Neural crest cell (in vitro differentiated cells): ENCODE measurements at places on chromosomes 16 and 17.
A peak's percentile ranks its signal among the peaks of the same experiment; 100 is the strongest.

- no peak for DNase-seq
Measured at GRCh38 chr17:32283745-32284201, 18.1 kb downstream of the RHBDL3 start.

DNA sequence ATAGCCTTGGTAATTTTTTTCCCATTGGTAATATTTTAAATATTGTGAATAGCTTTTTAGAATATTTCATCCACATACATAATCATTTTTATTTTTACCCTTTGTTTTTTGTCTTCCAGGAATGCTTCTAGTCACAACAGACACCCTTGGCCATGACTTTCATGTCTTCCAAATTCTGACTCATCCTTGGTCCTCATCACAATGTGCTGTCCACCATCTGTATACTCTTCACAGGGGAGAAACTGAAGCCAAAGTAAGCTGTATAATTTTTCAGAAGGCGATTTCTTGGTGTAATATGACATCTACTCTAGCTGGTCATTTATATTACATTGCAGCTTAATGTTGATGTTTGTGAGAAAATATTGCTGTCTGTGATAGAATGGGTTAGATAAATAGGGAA, 269.4 kb downstream of the BCAS3 start:
- DNase-seq, result no peak

DNA sequence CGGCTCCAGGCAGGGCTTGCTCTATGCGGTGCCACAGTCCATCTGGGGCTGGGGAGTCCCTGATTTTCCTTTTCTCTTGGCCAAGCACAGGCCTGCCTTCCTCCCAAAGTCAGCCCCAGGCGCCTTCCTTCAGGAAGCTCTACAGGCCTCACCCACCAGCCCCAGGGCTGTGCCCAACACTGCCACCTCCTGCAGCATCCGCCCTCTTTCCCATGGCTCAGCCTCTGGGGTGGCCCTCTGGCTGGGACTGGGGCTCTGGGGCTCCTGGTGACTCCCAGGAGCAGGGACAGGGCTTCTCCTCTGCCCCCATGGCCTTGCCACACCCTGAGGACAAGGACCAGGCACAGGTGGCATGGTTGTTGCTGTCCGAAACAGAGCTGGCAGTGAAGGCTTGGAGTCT, 817 bp downstream of the ITGB4 start:
- DNase-seq, result no peak

- DNase-seq, result no peak
Measured at GRCh38 chr17:50508573-50509460, 578 bp downstream of the MYCBPAP start.

DNA sequence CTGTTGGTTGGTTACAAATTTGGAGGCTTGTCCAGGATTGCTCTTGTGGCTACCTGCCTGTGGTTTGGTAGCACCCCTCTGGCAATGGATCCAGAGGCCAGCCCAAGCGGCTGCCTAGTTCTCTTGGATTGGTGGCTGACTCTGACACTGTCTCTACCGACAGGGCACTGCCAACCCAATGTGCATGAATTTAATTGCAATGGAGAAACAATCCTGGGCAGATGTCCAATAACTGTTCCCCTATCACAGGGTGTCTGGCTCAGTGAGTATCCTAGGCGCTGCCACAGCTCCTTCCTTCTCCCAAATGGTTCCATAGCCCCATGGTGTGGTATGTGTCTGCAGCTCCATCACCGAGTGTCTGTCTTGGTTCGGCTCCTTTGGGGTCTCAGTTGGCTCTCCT, 19.5 kb downstream of the N4BP1 start:
- DNase-seq, result no peak

DNA sequence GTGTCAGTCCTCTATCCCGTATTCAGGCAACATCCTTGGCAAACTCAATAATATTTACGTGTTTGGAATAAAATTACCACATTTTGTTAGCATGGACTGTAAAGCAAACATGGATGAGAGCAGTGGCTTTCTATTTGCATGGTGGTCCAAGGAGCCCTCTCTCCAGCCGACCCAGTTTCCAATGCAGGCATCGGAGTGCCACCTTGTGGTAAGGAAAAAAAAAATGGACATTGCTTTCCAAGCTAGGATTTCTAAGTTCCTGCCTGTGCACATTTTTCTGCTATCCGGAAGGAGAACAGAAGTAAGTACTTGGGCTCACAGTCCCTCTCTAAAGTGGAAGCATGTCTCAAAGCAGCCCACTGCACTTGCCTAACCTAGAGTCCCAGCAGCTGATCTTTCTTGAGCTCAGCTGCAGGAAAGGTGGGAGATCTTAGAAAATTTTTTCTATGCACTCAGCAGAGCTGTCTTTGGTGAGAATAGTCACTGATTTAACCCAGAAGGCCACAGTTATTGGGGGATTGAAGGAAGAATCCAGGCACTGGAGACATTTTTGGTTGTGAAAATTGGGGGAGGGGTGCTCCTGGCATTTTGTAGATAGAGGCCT, 46.0 kb upstream of the ERCC4 start:
- DNase-seq, result peak; percentile 41

GRCh38 chr17:32970281-32970680, 21.4 kb upstream of the SPACA3 start:
- no peak for DNase-seq

DNA sequence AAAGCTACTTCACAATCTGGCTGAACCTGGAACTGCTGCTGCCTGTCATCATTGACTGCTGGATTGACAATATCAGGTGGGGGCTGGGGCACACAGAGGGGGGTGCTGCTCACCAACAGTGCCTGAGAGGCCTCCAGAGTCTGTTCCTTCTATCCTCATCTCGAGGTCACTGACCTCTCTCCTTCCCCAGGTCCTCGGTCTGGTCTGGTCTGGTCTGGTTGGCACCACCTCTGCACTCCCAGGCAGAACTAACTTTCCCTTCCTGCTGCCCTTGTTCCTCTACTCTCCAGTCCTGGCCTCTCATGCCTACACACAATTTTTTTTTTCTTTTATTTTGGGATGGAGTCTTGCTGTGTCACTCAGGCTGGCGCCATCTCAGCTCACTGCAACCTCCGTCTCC, 4.2 kb downstream of the PLA2G15 start:
- no peak for DNase-seq

DNA sequence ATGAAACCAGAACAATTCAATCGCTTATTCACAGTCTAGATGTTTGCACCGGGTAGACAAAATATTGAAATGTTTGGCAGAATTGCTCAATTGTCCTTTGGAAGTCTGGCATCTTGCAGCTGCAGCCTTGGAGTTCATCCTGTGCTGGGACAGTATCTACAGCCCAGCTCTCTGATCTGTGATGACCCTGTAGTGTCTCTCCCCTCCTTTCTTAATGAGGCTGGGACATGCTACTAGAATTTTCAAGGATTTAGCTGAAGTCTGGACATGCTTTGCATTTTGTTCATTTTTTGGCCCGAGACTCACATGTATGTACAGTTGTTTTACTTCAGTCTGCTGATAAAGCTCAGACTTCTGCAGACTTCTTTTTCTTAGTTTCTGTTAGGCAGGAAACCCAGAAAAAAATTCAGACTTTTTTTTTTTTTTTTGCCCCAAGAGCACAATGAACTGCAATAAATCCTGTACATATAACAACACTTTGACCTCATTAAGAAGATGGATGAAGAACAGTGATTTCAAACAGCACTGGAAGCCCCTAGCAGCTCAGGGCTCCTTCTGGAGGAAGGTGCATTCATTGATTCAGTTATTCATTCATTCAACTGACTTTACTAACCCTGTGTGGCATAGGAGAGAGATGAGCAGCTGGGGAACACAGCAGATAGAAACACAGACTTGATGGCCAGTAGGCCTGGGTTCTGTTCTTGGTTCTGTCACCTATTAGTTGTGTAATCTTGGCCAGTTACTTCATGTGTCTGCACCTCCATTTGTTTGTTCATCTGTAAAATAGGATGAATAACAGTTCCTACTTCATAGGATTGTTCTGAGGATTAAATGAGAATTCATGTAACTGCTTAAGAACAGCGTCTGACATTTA, 210.0 kb downstream of the MAP2K4 start:
- no peak for DNase-seq

- DNase-seq, result no peak
Measured at GRCh38 chr17:14731591-14731990, 430.7 kb downstream of the HS3ST3B1 start.

- no peak for DNase-seq
Measured at GRCh38 chr16:68364561-68364998, 53.8 kb downstream of the PRMT7 start.

- no peak for DNase-seq
Measured at GRCh38 chr17:40363111-40363827, 1.3 kb downstream of the GJD3 start.

GRCh38 chr17:34464812-34465211, 101.8 kb upstream of the CCL1 start:
- DNase-seq, result no peak

DNA sequence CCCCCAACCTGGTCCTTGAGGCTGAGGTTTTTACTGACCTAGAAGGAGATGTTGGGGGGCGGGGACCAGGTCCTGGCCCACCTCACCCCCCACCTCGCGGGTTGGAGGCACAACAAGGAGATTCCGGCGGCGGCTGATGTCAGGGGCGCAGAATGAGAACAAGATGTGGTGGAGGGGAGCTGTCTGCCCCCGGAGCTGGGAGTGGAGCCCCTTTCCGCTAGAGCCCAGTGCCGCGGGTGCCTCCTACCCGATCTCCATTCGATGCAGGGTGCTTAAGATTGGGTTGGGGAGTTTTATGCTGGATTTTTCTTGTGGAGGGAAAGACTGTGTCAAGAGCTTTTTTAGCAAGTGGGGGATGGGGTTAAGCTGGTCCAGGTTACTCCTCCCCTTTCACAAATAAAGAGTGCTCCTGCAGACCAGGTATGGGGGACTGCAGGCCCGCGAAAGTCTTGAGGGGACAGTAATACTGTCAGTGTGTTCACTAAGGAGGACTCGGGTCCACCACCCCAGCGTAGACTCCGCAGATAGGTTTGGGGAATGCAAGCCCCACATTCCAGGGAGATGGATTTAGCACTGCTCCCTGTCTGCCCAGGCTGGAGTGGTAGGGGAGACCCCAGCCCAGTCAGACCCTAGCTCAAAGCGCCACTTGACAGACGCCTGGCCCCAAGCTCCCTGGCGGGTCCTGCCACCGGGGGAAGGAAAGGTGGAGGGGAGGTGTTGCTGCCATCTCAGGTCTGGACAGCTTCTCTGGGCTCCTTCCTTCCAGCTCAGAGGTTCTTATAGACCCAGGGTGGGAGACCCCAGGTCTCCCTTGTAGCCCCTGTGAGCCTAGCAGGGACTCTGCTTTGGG, 2.0 kb downstream of the CACNA1G start:
- DNase-seq, result no peak

DNA sequence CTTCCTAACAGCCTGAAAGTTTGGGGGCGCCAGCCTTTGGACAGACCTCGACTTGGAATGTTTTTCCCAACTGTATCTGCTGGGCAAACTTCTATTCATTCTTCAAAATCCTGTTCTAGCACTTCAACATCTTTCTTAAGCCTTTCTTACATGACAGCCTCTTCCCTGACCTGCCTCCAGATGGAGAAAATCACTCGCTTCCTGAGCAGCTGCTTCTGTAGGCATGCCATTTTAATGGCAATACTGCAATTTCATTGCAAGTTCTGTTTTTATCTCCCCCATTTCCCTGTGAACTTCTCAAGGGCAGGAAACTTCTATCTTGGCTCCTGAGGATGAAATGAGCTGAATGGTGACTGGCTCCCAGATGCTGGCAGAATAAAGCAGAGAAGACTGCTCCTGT, 128.8 kb upstream of the ASIC2 start:
- no peak for DNase-seq
